Common myeloid progenitor, CD34-positive (primary cell): ENCODE measurements at places on chromosomes 3 and 15.
A peak's percentile ranks its signal among the peaks of the same experiment; 100 is the strongest.

DNA sequence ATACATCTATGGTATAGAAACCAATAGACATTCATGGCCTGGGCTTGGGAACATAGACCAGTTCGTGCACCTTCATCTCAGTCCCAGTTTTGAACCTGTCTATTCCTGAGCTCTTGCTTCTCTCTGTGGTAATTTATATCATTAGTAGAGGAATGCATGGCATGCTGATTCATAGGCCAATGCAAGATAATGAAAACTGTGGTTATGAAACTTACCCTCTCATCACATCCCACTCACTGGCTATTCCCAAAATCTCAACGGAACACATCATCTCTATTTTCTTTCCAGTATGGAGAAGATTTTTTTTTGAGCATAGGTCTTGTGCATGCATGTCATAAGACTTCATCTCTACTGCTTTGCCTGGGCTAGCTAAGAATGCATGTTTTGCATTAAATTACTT is 18.7 kb upstream of the P2RY12 start:
- DNase-seq: no peak

DNA sequence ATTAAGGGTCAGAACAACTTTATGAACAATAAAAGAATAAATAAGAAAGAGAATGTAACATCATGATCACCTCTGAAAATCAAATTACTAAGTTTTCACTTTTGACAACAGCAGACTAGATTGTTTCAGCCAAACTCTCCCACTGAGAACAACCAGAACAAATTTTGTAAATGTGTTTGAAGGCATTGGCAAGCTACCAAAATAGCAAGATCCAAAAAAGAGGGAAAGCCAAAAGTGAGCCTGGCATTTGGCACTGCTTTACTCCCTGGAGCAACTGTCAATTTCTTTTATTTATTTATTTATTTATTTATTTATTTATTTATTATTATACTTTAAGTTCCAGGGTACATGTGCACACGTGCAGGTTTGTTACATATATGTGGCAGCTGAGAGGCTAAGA is 67.2 kb downstream of the CFAP44 start:
- no peak for DNase-seq

DNA sequence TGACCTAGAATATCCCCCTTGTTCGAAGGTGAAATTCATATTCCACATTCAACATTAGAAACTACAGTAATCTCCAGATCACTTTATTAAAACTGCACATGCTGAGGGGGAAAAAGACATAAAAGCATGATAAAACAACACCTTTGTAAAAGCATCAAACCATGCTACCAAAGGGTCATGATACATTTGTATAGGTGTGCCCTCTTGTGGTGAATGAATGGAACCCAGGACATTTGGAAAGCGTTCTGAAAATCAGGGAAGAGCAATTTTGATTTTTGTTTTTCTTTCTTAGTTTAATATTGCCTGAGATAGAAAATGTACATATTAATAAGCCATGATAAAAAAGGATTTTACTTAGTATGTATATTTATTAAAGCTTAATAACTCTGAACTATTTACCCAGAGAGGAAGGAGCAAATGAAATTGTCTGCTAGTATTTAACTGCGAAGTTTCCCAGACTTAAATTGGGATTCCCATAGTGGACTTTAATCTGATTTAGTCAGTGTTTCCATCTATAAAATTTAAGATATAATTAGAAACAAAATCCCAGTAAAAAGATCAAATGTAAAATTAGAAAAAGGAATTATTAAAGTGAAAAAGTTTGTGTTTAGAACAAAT is 105.8 kb upstream of the ARL6 start:
- peak; percentile 25 for DNase-seq

GRCh38 chr3:23873941-23874340 is 42.8 kb downstream of the NKIRAS1 start:
- DNase-seq: no peak

DNA sequence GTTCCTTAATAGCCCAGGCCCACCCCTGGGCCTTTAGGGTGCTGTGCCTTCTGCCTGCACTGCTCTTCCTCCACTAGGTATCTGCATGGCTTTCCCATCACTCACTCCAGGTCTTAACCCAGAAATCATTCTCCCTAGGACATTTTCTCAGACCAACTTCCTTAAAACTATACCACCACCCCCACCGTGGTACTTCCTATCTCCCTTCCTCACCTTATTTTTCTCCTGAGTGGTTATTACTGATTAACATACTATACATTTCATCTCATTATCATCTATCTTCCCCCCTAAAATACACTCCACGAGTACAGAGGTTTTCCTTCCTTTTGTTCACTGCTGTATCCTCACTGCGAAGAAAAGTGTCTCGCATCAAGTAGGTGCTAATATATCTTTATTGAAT is 115.2 kb downstream of the ANO10 start:
- DNase-seq: peak; percentile 15

GRCh38 chr3:5187920-5188418 is 462 bp downstream of the EDEM1 start:
- peak; percentile 48 for DNase-seq

DNA sequence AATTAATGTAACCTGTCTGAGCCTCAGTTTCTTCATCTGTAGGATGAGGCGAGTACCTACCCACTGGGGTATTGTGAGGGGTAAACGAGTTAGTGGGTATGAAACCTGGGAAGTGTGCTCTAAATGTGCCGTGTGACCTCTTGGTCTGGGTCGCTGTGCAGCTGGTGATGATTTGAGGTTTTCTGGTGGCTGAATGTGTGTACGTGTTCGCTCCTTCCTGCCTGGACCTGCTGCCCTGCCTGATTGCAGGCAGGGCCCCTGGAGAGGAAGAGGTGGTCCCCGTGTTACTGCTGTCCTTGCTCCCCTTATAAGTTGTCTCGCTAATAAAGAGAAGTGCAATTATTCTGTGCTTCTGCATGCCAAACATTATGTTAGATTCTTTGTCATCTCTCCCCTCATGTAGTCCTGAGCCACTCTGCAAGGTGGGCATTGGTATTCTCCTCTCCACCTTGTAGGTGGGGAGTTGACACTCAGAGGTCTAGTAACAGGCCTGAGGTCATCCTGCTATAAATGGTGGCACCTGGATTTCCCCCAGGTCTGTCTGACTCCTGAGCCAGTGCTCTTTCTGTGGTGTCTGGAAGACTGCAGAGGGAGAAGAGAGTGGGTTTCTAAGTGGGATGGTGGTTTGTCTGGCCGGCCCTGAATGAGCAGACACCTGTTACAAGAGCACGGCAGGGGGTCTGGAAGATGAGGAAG is 15.7 kb downstream of the PDIA5 start:
- peak; percentile 47 for DNase-seq

DNA sequence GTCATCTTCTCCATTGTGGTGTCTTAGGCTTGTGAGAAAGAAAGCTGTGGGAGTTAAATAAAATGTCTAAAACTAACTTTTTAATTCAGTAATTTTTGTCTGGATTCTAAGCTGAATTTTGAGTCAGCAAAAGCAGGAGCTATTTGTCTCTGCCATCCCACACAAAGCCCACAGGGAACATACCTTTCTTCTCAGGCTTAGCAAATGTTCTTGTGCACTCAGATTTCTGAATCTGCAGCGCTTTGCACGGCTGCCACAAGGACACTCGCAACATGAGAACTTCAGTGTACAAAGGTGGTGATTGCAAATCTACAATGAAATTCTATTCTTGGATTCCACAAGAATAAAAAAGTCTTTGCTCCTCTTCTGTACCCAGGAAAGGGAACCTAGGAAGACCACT is 88.2 kb upstream of the RNF7 start:
- DNase-seq: no peak
